ENCODE measurements at places on chromosomes 1 and 21.
A peak's percentile ranks its signal among the peaks of the same experiment; 100 is the strongest.

DNA sequence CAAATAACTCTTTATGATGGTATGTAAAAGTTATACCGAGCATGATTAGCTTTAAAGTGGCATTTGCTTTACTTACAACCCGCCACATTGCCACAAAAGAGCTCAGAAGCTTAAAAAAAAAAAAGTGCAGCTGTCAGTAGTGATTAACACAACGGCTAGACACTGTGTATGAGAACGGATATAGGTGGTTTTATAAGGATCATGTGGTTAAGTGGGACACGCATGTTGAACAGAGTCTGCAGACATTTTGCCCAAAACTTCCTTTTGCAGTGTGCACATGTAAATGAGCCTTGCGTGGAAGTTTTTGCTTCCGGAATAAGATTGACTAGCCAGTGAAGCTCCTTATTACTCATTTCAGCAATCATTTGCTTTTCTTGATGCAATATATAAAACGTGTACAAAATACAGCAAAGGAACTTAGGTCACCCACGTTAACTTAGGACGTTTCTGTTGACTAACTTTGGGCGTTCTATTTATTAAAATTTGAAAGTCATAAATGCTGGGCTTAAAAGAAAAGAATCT, 58.7 kb upstream of the RGS1 start:
- DNase-seq: peak; percentile 66

- no peak for DNase-seq
Measured at GRCh38 chr1:237471956-237472355, 418.8 kb downstream of the ZP4 start.

- DNase-seq: no peak
Measured at GRCh38 chr1:200967693-200968468, 55.6 kb downstream of the KIF21B start.

- DNase-seq: no peak
Measured at GRCh38 chr21:28627691-28628090, 365.0 kb downstream of the LTN1 start.

- no peak for DNase-seq
Measured at GRCh38 chr1:153399401-153400055, 8.7 kb upstream of the S100A8 start.

- DNase-seq: no peak
Measured at GRCh38 chr1:102836991-102837390, 271.3 kb downstream of the COL11A1 start.

GRCh38 chr1:203512848-203513584, 19.1 kb downstream of the OPTC start:
- DNase-seq: peak; percentile 63

DNA sequence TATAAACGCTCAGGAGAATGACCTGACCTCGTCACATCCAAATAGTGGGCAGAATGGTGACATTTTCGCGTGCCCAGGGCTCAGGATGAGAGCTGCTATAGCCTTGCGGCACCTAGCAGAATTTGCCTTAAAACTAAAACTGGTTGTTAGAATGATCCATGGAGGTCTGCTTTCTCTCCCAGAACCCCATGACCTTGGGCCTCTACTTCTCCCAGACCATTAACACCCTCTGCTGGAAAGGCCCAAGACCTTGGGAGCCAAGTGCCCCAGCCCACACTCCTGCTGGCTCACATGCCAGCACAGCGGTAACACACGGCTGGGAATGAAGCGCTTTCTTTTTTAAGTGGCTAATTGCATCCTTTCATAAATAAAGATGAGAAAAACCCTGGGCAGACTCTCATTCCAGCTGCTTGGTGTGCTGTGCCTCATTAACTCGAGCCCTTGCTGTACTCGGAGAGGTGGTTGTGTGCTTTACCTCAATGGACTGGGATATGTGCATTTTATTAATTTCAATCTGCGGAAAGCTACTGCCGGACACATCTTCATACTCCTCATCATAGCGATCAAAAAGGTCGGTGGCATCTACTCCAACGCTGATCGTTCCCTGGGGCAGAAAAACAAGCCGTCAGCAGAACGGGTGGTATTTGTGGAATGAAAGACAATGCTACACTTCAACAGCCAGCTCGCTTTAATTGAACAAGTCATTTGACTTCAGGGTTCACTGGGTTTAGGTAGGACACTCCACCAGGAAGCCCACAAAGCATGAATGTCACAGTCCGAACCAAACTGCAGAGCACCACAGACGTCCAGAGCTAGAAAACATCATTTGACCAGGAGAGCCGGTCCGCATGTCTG, 29.0 kb downstream of the THAP3 start:
- DNase-seq: no peak

GRCh38 chr1:6152181-6152580, 27.9 kb downstream of the CHD5 start:
- DNase-seq: no peak

DNA sequence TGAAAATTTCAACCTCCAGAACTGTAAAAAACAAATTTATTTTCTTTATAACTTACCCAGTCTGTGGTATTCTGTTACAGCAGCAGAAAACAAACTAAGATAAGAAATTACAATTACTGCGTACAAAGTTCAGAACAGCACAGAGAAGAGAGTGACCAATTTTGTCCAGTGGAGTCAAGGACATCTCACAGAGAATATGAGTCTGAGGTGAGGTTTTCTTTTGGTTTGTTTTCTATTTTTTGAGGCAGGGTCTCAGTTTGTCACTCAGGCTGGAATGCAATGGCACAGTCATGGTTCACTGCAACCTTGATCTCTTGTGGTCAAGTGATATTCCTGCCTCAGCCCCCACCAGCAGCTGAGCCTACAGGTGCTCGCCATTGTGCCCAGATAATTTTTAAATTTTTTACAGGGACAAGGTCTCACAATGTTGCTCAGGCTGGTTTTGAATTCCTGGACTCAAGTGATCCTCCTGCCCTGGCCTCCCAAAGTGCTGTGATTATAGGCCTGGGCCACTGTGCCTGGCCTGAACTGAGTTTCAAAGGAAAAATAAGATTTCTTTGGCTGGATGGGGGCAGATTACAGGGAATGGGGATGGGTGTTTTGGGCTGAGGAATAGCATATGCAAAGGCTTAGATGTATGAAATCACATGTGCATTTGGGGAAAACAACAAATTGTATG, 201.1 kb upstream of the USP24 start:
- no peak for DNase-seq

DNA sequence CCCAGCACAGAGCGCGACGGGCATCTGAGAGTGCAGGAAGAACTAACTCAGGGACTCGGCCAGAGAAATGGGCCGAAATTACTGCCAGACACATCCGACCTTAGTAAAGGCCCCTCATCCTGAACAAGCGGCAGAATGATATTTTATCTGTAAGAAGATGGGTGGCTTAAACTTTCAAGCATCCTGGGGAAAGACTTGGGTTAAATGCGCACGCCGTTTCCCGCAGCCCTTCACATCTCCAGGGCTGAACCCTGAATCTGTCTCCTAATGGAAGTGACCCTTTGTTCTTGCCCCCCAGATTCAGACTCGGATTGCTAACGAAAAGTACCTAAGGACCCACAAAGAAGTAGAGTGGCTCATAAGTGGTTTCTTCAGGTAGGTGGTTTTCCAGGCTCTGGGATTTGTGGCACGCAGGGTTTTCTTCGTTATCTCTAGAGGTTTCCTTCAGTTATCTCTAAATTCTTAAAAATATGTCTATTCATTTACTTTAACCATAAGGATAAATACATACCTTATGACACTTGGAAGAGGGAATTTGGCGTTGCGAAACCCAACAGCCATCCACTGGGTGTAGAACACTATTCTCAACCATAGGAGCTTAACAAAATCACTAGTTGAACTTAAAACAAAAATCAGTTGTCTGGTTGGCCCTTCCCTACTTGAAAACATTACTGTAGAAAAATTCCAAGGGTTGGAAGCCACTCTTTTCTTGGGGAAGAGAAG, 627 bp downstream of the RIIAD1 start:
- DNase-seq: no peak

DNA sequence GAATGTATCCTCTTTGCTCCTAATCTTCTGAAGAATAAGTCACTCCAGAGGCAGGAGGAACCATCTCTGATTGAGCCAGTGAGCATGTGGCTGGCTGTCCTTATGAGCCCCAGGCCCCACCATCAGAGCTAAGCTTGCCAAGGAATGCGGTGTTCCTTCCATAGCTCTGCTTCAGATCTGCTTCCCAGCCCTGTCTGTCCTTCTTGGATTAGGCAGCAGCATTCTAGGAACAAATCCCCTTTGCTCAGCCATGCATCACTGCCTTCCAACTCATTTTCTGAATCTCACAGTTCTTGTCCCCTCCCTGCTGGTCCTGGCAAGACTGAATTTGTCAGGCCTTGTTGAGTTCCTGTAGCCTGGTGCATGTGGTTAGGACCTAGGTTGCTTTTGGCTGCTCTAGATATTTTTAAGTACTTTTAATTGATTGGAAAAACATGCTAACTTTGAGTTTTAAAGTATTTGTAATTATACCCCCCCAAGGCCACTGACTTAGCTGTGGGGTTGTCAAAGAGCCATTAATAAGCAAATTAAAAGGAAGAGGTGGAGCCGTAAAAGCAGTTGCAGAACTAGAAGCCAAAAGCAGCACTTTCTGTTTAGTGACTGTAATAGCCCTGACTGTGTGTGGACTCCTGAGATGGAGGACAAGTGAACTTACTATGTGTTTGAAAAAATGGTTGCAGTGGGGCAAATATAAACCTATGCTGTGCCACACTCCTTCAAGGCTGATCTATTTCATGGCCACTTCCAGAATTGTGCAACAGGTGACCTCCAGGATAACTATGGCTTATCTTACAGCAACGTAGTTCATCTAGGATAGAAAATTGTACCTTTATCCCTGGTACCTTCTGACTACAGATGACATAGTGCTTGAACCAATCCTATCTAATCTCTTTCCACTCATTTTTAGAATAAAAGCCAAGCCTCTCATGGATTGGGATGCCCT, 61.3 kb upstream of the BACH1 start:
- DNase-seq: no peak

- no peak for DNase-seq
Measured at GRCh38 chr21:36396325-36396724, 11.1 kb downstream of the CHAF1B start.

GRCh38 chr1:51847294-51847920, 31.1 kb downstream of the NRDC start:
- DNase-seq: no peak

GRCh38 chr1:8902765-8903164, 24.3 kb upstream of the ENO1 start:
- no peak for DNase-seq

GRCh38 chr1:74245168-74245772, 10.1 kb downstream of the TNNI3K start:
- no peak for DNase-seq

GRCh38 chr1:170714163-170714562, 50.2 kb downstream of the PRRX1 start:
- no peak for DNase-seq

- DNase-seq: no peak
Measured at GRCh38 chr1:155226910-155227260, 18.4 kb downstream of the MTX1 start.

DNA sequence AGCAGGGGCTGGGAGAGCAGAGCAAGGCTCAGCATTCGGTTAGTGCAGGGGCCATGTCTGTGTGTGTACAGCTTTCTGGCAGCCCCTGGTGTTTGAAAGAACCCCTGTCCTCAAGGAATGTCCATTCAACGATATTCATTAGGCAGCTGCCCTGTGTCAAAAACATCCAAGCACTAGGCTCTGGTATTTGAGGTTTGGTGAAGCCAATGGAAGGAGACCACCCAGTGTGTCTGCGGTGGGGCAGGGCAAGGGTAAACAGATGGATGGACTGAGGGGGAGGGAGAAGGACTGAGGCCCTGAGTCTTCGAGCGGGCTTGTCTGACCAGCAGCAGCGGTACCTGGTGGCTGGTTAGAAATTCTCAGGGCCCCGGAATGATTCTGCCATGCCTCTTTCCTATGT, 155.6 kb upstream of the KLHDC7A start:
- no peak for DNase-seq

DNA sequence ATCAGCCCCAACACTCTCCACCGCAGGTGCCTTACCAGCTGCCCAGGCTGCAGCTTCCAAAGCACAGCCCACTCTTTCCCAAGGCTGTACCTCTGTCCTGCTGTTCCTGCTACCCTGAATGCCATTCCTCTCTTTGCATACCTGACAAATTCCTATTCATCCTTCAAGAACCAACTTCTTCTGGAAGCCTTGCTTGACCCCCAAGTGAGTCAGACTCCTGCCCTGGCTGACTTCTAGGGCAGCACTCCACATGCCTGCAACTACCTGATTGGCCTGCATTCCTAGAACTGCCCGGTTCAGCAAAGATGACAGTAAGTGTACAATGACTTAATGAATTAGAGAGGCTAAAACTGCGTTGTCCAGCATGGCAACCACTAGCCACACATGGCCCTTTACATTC, 20.8 kb upstream of the PDZK1IP1 start:
- DNase-seq: no peak

DNA sequence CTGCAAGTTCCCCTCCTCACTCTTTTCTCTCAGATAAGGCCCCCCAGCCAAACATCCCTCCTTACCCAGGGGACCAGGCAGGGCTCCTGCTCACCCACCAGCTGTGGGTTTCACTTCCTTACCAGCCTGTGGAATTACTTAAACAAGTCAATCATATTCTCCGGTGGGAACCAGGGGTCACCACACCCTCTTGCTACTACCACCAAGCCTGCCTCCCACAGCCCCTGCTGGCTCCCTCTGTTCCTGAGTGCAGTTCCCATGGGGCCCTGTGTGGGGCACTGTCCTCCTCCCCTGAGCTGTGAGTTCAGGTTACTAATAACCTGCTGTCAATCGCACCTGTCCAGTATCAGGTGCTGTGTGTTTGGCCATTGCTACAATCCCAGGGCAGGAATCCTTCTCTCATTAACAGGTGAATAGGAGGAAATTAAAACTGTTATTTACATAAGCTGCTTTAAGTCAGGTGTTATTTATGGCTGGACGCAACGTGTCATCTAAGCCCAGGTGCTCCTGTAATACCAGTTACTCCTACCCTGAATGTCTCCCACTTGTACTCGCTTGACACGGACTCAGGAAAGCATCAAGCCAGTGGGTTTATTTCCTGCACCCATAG, 53.1 kb upstream of the LBR start:
- peak; percentile 42 for DNase-seq

GRCh38 chr1:189859385-189859977, 618.2 kb downstream of the BRINP3 start:
- no peak for DNase-seq

DNA sequence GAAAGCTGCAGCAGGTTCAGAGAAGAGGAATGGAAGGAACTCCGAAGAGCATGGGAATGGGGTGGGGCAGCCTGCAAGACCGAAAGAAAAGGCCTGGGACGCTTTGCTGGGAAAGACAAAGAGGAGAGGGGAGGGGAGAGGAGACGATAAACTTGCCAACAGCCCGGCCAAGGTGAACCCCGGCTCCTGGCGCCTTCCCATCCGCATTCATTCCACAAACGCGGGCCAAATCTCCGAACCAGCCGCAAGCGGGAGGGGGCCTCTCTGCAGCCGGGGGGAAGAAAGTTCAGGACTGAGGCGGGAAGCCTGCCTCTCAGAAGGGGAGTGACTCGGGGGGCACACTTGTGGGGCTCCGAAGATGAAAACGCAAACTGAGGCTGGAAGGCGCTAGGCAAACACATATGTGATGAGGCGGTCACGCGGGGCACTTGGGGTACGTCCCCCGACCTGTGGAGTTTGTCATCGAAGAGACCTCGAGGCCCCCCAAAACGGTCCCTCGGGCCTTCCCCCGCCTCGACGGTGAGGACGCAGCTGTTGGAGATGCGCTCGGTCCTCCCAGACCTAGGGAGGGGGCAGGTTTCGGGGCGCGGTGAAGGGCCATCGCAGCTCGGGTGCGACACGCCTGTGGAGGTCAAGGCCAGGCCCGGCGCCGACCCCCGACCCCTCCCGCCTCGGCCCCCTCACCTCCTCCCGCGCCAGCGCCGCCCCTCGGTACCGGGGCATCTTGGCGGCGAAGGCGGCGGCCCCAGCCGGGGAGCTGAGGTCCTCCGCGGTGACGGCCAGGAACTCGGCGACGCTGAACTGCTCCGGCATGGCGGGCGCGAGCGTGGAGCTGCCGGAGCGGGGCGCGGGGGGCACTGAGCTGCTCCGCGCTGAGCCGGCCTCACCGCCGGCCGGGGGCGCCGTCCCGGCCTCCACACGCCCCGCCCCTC, at the start of gene ASAP3:
Gene ASAP3, minus strand, starts transcription at position 859 of the 932 bp plus-strand sequence. Its CDS starts 46 bp downstream, at position 813.
- peak; percentile 19 for DNase-seq

Data from CD4-positive, alpha-beta T cell treated with Interleukin-6 for 4 hours (primary cell).